ENCODE measurements at places on chromosomes 12 and 14.

DNA sequence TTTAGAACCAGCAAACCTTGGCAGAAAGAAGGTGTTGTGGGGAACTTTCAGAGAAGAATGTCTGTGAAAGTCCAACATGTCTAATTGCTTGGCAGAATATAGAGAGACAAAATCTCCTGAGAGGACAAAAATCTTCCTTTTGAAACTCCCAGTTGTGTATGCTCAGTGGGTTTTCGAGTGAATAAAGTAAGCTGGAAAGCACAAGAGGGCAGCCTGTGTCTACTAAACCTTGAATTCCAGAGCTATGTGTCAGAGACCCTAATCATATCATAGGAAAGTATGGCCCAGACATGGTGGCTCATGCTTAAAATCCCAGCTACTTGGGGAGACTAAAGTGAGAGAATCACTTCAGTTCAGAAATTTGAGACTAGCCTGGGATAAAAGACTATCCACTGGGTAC, 661.2 kb downstream of the SLC16A7 start:
- DNase-seq: no peak

DNA sequence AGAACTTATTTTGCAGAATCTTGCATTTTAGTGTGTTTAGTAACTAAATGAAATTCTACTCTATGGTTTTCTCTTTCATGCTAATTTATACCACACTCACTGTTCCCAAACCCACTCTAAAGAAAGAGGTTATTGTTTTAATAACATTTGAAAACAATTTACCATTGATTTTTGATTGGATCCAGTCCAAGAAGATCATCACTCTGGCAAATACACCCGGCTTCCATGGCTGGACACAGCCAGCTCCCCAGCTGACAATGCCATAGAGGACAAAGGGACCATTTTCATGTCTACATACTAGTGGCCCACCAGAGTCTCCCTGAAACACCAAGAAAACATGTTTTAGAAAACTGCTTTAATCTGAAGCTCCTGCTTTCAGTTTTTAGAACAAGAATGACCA, 42.4 kb downstream of the OVCH1 start:
- DNase-seq: no peak

DNA sequence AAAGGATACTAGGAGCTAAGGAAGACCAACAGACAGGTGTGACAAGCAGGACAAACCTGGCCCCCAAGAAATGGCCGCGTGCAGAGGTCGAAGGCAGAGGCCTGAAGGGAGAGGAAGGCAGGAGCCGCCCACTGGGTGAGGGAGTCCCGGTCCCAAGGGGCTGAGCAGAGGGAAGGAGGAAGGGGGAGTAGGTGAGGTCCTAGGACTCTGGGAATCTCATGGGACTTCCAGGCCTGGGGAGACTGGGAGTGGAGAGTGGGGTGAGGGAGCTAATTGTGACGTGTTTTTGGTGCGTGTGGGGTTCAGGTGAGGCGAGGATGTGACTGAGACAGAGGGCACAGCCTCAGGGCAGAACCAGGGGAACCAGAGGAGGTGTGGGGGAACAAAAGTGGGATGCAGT, 11.7 kb upstream of the FLVCR2 start:
- no peak for DNase-seq

DNA sequence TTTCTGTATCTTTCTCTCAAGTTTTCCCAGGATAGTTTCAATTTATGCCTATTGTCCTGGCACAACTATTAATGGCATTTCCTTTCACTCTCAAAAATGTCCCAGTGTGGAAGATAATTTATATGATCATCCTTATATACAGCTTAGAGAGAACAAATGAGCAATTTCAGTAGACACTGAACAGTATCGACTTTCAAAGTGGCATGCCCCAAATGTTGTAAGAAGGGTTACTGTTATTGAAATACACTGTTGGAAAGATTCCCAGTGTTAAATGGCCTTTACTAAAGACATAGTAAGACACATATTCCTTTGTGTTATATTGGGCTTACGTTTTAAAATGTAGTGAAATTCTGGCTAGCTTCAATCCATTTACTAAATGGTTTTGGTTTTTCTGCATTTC, 202.3 kb upstream of the CDKN3 start:
- no peak for DNase-seq

- DNase-seq: no peak
These were observed 88.5 kb downstream of the TSPAN8 start for GRCh38 chr12:71069311-71069710.

DNA sequence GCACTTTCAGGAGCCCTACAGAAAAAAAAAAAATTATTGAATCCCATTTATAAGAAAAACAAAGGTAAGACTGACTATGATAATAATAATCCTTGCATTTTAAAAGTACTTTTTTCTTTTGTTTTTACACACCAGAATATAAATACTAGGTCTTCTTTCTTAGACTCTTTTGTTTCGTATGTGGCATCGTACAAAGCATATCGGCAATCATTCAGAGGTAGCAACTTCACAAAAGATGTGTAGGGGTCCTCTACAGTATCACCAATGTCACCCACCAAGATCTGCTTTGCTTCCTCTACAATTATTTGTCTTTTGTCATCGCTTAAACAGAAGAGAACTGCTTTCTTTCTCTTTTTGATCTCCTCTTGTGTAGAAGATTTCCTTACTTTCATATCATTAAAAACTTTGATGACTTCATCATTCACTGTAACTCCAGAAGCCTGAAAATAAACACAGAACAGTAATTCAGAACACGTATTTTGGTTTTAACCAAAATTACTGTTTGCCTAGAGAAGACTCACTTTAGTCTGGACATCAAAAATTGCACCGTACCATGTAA, 1.2 kb downstream of the CFL2 start:
- DNase-seq: no peak

DNA sequence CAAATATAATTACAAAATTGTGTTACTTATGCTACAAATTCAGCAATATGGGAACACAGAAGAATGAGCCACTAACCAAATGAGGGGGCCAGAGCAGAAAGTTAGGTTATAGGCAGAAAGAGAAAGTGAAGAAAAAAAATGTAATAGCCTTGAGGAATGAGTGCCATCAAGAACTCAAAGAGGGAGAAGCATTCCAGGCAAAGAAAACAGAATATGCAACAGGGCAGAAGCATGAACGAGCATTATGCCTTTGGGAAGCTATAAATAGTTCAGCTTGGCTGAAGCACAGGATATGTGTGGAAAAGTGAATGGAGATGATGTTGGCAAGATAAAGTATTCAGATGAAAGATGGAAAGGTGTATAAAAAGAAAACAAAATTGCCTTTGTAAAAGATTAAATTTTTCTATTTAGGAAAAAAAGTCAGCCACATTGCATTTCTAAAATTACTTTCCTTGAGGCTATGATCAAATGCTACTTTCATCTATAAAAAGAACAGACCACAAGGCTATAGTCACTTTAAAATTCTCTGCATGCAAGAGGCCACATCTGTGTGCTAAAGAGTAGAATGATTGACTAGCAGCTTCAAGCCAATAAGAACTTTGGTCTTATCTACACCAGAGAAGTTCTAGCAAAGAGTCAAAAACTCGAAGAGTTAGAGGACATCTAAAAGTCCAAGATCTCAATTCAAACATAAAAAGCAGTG, 193.6 kb upstream of the GARIN6 start:
- DNase-seq: no peak

GRCh38 chr14:36524220-36524837, 4.3 kb upstream of the NKX2-1 start:
- no peak for DNase-seq

- DNase-seq: no peak
These were observed at the start of gene ESR2 for GRCh38 chr14:64293976-64294671. Gene ESR2 (minus strand): TSS chr14:64294371. CDS start chr14:64282985, 11,386 bp downstream.

DNA sequence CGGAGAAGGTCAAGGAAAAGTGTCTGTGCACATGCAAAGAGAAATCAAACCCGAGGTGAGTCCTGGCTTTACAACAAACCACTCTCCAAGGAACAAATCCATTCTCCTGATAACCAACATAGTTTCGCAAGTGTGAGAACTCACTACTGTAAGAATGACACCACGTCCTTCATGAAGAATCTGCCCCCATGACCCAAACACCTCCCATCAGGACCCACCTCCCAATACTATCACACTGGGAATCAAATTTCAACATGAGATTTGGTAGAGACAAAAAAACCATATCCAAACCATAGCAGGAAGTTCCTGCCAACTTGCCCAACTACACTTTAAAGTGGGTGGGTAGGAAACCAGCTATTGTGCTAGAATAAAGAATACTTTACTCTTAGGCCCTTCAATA, 2.4 kb upstream of the ERC1 start:
- no peak for DNase-seq

- DNase-seq: no peak
These were observed at the start of gene SLCO1A2 for GRCh38 chr12:21334771-21335325. Gene SLCO1A2 (minus strand): TSS chr12:21334917. CDS start chr12:21334647, 270 bp downstream.

DNA sequence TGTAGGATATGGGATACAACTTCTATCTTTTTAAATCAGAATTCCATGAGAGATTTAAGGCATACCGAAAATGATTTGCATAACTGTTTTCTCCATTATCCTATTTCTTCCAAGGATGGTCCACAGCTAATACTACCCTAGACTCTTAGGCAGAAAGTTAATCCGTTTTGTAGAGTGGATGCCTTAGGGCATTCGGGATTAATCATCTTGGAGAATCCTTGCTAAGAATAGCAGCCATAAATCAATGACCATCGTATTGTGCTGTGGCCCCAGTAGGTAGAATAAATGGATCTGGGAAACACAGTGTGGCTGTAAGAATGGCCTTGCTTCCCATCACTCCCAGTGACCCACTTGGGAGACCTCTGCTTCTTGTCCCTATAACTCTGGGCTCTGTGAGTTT, 99.6 kb downstream of the SSPN start:
- no peak for DNase-seq

GRCh38 chr12:76784600-76785051, 20.7 kb downstream of the ZDHHC17 start:
- no peak for DNase-seq

- no peak for DNase-seq
These were observed 18.6 kb downstream of the MYRFL start for GRCh38 chr12:69843608-69844007.

DNA sequence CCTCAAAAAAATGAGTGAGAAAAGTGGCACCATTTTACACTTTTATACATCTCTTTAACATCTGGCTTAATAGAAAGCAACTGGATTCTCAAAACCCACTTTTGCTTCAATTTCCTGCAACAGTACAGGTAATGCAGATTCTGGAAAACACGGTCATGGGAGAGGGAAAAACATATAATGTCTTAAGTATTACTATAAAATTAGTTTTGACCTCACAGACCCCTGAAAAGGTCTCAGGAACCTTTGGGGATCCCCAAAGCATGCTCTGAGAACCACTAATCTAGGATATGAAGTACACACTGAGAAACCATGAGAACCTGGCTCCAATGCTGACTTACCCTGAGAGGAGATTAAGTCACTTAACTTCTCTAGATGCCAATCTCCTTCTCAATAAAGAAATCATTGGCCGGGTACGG, 64.7 kb downstream of the PPP2R5E start:
- DNase-seq: no peak

GRCh38 chr12:123882161-123882705, 90.4 kb downstream of the CCDC92 start:
- no peak for DNase-seq

DNA sequence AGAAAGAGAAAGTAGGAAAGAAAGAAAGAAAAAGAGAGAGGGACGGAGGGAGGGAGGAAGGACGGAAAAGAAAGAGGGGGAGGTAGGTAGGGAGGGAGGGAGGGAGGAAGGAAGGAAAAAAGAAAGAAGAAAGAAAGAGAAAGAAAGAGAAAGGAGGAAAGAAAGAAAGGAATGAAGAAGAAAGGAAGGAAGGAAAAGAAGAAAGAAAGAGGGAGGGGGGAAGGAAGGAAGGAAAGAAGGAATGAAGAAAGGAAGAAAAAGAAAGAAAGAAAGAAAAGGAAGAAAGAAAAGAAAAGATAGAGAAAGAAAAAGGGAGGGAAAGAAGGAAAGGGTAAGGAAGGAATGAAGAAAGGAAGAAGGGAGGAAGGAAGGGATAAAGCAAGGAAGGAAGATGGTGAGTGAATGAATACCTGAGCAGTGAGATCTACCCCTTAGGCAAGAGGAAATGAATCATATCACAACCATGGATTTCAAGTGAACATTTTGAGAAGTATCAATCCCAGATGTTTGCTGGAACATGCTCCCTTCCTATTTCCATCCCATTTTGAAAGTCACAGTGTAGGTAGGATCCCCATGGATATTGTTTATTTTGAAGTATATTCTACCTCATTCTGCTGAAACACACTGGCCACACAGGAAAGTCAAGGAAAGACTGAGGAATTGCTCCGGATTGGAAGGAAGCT, 639.4 kb upstream of the TBX3 start:
- no peak for DNase-seq

DNA sequence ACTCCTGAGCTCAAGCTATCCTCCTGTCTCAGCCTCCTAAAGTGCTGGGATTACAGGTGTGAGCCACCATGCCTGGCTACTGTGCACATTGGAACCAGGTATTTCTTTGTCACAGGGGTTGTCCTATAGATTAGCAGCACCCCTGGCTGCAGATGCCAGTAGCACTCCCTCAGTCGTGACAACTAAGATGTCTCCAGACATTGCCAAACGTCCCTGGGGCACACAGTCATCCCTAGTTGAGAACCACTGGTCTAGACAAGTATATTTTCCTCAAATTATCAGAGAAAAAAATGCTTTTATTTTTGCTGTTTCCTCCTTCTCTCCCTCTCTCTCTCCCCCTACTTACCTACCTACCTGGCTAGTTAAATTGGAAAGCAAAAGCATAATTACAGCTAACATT, 17.9 kb upstream of the P2RX7 start:
- DNase-seq: no peak

DNA sequence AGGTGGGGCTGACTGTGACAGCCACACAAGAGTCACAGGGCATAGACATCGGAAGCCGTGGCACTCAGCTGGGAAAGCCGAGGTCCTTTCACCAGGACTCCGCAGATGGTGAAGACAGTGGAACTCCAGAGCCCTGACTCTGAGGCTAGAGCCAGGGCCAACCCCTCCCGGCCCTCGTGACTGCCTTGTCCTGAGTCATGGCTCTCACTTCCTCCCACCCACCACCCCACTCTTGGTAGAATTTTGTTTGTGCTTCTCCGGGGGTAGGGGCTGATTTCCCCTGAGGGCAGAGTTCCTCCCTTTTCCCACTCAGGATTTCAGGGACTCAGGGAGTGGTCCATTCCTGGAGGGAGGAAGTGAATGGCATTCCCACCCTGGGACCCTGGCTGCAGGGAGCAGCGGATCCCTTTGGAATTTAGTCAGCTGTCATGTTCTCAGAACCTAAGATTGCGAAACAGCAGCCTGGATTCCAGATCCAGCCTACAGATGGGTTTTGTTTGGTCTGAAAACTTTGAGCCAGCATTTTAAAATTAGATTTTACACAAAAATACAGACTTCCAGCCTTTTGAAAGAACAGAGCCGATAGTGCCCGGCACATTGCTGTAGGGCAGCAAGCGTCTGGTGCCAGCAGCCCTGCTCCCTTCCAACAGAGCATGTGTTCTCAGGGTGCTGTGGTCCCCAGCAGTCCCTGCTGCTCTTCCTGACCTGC, 50.7 kb downstream of the TPCN1 start:
- no peak for DNase-seq

Data from stimulated activated CD4-positive, alpha-beta T cell treated with anti-CD3 and anti-CD28 coated beads, Interleukin-1b, Interleukin-23, amount 100 ng/mL, for 4 hours (primary cell).